Glutamatergic neuron (in vitro differentiated cells): ENCODE measurements at places on chromosomes 2 and 18.

- no peak for DNase-seq
These were observed 227.4 kb upstream of the CHST9 start for GRCh38 chr18:27412556-27412955.

DNA sequence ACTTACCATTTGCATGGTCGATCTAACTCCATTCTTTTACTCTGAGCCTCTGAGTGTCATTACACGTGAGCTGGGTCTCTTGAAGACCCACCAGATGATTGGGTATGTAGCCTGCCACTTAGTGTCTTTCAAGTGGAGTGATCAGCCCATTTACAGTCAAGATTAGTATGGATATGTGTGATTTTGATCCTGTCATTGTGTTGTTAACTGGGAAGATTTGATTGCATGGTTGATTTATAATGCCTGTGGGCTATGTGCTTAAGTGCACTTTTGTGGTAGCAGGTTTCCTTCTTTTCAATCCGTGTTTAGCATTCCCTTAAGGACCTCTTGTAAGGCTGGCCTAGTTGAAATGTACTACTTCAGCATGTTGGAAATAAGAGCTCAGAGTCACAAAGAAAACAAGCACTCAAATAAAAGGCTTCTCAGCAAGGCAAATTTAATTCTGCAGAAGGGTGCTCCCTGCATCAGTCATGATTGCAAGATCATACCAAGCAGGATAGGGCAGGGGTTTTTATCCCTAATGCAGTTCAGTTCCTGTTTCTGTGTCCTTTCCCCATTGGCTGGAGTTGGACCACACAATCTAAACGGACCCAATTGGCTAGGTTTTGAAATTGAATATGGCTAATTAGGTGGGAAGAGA, 230.7 kb upstream of the SYT4 start:
- DNase-seq: no peak

DNA sequence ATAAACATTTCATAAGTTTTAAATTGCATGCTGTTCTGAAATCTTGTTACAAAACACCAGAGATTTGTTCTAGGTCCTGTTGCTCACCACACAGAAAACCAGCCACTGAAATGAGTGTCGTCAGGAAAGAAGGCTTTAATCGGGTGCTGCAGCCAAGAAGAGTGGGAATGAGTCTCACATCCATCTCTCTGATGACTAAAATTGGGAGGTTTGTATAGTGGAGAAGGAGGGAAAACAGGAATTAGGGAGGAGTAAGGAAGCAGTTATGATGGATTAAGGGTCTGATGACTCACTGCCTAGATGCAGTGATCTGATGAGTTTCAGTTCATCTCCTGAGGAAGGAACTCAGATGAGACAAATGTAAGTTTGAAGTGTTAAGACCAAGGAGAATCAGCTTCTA, 42.1 kb upstream of the GPR39 start:
- no peak for DNase-seq

- no peak for DNase-seq
These were observed 4.5 kb downstream of the BOK start for GRCh38 chr2:241563031-241563507.

DNA sequence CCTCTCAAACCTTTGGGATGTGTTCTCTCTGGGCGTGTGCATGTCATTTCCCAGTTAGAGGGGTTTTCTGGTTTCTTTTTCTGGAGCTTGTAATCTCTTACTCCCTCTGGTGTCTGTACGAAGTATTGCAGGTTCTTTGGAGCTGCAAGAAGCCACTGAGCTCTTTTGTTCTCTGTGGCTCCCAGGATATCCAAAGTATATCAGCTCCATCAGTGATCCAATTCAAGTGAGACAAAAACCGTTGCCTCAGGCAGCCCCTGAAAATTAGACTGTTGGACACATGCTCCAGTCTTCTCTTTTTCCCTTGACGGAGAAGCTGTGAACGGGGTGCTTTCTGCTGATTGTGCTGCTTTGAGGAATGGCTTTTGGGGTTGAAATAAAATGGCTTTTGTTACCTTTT, 59.0 kb upstream of the LDLRAD4 start:
- DNase-seq: no peak

- DNase-seq: no peak
These were observed 111.9 kb downstream of the IRS1 start for GRCh38 chr2:226687641-226688253.

- no peak for DNase-seq
These were observed 311.4 kb downstream of the PTPRM start for GRCh38 chr18:7878265-7879211.

DNA sequence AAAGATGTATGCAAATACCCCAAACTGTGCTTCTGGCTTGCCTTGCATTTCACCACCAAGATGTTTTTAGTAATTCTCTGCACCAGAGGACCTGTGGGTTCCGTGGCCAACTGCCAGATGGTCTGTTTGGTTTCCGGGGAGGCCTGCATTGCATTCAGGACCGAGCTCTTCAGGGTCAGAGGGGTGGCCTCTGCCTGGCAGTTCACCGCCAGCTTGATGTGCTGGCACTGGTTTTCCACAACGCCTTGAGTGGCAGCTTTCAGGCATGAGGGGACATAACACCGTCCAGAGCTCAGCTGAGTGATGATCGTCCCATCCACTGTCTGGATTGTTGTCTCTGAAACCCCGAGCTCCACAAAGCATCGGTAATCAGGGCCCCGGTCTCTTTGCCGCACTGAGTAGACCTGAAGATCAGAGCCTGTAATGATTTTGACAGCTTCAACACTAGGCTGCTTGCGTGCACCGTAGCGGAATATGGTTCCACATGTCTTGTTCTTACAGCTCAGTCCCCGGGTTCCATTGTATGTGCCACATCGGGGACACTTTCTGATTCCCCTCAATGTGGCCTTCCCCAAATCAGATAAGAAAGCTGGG, 9.4 kb downstream of the C2orf42 start:
- no peak for DNase-seq

- DNase-seq: no peak
These were observed 96.5 kb upstream of the HS6ST1 start for GRCh38 chr2:128414946-128415778.

DNA sequence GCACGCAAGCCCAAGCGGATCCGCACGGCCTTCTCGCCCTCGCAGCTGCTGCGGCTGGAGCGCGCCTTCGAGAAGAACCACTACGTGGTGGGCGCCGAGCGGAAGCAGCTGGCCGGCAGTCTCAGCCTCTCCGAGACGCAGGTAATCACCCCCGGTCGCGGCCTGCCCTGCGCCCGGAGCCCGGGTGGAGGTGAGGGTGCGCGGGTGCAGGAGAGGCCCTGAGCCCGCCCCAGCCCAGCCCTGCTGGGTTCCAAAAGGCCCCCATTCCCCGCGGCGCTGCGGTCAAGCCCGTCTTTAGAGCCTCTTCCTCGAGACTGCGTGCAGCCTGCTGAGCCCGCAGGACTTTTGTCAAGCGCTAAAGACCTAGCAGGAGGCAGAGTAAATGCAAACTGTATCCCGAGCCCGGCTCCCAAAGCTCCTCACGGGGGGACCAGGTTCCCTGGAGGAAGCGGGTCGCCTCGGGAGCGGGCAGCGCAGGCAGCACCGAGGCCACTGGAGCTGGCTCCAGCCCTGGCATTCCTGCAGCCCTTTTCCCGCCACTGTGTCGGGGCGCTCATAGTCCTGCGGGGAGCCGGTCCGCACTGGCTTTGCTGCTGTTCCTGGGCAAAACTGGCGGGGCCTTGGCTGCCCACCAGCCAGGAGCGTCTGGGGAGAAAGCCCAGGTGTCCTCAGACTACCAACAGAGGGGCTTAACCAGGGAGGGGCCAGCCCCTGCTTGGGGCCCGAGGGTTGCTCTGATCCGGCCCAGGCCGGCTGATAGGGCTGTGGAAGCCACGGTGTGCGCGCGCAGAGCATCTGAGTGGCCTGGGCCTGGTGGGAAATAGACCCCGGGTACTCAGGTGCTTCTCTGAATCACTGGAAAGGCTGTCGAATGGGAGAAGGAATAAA, 7.3 kb downstream of the EMX1 start:
- DNase-seq: peak; percentile 46

DNA sequence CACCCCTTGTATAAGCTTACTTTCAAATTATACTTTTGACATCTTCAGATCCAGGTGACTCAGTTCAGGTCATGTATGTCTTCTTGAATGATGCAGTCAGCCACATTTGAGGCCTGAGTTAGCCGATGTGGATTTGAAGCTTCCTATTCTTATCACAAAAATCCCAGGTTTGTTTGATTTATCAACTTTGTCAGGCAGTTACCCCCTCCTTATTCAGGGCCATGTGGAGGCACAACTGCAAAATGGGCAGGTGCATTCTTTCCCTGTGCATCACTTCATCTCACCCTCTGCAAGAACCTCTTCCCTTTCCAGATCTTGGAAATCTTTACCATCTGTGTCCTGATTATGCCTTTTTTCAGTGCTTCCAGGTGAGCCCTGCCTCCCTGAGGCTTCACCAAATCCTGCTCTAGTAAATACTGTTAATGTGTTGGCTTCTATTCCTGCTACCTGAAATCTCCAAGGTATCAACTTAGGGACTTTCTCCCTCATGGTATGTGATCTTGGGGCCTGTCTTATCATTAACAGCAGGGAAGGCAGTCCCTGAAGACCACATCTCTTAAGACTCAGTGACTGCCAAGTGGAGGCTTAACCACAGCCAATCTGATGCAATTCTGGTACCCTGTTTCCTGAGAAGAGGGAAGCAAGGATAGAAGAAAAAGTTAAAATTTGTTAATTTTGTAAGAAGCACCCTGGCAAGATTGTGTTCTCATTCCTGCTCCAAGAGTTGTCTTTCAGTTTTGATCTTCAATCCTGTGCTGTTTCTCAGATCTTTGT, 9.4 kb upstream of the ARHGAP28 start:
- DNase-seq: no peak

- no peak for DNase-seq
These were observed 24.9 kb downstream of the PTGR3 start for GRCh38 chr18:75183973-75184493.

GRCh38 chr2:30234180-30234971, 3.0 kb downstream of the LBH start:
- DNase-seq: no peak

DNA sequence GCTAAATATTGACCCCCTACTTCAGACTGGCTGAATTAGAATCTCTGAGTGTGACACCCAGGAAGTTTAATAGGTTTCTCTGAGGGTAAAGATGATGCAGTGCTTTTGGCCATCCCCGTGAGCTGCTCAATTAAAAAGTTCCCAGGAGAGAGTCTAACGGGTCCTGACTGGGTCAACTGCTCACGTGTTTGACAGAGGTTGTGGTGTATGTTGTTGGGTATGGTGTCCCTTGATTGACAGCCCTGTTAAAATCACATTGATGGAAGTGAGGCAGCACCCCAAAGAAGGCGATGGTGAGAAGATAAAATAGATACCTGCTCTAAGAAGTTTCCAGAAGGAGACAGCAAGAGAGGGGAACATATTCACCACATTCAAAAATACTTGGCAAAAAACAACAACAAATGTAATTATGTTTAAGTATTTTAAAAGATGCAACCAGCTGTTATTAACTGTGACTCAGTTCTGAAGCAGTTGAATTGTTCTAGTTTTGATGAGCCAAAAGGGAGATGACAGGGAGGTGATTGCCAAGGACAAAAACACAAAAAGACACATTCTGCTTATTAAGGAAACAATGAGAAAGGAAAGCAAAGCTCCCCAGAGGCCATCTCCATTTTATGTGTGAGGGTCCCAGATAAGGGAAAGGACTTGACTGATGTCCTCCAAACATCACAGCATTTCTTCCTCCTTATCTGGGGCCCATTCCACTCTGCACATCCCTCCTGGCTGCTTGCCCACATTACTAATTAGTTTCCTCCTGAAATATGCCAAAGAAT, 11.5 kb upstream of the GMCL1 start:
- no peak for DNase-seq

- no peak for DNase-seq
These were observed 9.5 kb downstream of the GPR17 start for GRCh38 chr2:127655209-127656073.

DNA sequence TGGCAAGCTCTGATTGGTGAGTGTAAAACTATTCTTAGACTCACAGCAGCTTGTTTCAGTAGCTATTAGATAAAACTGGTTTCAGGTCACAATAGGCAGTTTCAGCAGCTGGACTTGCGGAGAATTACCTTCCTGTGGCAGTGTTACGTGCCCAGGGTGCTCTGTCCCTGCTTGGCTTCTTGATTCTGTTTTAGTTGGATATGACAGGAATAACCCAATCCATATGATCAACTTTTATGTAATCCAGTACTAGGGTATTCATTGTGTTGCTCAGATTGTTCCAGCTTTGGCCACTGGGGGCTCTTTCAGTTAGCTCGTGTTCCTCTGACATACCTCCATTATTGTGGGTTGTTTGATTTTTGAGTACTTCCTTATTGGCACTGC, 43.1 kb downstream of the INPP4A start:
- peak; percentile 53 for DNase-seq

- DNase-seq: no peak
These were observed 161.3 kb downstream of the DTNA start for GRCh38 chr18:34871435-34871834.

GRCh38 chr2:135175177-135175576, 123.1 kb downstream of the RAB3GAP1 start:
- DNase-seq: no peak

- no peak for DNase-seq
These were observed 67.1 kb upstream of the YWHAQ start for GRCh38 chr2:9697909-9698308.

- no peak for DNase-seq
These were observed 90.4 kb downstream of the PLCL1 start for GRCh38 chr2:197894751-197895274.

DNA sequence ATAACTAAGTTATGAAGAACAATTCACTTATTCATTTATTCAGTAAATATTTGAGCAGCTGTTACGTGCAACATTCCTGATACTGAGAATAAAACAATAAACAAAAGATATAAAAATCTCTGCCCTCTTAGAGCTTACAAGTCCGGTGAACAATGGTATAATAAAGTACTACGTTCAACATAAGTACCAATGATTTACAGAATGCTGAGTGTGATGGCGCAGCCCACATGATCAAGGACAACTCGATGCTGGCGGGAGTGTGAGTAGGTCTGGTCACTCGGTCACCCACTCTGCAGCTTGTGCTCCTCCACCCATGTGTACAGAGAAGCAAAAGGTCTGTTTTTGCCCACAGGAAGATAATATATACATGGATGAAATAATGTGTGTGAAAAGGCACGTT, 254.3 kb downstream of the BCL11A start:
- no peak for DNase-seq

GRCh38 chr2:69452687-69453086, 15.5 kb upstream of the NFU1 start:
- DNase-seq: no peak
